Stimulated activated CD8-positive, alpha-beta memory T cell treated with anti-CD3 and anti-CD28 coated beads, Interleukin-4, amount 100 ng/mL, for 1 hour (primary cell): ENCODE measurements at places on chromosomes 13 and 19.
A peak's percentile ranks its signal among the peaks of the same experiment; 100 is the strongest.

DNA sequence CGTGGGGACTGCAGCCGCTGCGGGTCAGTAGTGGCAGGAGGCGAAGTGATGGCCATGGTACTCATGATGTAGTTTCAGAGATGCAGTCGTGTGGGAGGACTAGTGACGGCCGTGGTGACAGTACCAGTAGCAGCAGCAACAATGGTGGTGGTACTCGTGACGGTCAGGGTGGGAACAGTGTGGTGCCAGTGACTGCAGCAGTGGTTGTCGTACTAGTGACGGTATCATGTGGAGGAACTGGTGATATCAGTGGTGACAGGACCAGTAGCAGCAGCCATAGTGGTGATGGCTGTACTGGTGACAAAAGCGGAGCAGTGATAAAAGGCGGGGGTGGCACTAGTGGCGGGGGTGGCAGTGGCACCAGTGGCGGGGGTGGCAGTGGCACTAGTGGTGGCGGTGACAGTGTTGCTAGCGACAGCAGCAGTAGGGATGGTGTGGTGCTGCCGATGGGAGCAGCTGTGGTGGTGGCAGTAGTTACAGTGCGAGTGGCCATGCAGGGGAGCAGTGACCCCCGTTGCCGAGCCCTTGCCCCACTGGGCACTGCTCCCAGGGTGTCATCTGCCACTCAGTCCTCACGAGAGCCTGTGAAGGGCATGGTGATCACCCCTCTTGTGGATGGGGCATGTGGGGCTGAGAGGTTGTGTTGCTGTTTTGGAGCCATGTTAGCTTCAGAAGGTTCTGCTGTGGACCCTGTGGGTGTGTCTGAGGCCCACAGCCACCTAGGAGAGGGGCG is 22.7 kb downstream of the ADPRHL1 start:
- no peak for DNase-seq

DNA sequence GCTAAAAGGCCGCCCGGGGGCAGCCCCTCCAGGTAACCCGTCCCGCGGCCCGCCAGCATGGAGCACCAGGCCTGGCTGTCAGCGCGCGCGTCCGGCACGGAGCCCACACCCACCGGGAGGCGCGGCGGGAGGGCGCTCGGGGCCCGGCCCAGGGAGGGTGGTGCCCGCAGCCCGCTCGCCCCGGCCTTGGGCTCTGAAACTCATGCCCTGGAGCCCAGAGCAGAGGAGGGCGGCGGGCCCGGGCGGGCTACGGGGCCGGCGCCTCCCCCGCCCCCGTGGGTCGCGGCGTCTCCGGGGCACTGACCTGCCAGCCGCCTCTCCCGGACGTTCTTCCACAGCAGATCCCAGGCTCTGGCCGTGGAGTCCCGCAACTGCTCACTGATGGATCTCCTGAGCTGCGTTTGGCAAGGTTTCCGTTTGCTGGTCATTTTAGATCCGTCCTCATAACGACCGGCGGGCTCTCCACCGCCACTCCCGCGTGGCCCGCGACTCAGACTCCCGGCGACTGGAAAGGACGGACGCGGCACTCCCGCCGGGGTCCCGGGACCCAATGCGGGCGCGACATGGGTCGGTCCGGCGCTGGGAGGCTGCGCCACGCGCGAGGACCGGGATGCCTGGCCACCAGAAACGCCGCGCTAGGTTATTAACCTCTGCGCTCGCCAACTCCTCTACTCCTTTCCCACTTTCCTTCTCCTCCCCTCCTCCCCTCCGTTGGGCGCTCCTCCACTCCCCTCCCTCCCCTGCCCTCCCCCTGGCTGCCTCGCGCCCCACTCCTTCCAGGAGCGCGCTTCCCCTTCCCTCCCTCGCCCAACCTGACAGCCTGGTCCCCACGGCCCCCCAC is 64.7 kb upstream of the STARD13 start:
- DNase-seq, result no peak

DNA sequence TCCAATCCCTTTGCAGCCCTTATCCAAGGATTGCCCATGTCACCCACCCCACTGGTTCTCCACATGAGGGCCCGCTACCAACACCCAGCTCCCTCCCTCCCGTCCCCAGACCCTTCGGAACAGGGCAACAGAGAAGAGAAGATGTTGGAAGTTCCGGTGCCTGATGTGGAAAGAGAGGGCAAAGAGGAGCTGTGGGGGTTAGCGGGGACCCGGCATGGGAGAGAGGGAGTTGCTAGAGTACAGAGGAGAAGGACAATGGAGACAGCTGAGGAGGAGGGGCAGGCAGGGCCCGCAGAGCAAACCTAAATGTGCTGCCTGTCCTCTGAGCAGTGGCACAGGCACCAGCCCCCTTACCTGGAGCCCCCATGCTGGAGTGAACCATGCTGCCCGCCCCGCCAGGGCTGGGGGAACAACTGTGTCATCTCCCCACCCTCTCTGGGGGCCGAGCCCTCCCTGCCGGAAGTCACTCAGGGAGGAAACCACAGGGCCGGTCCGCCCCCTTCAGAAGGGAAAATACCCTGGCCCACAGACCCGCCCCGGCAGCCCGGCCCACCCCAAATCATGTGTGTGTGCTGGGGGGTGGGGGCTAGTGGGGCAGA is at the start of gene POU2F2:
Gene POU2F2 (minus strand): TSS at position 417 of the 599 bp plus-strand sequence. CDS start 35 bp downstream, at position 382.
- DNase-seq, result peak; percentile 69

DNA sequence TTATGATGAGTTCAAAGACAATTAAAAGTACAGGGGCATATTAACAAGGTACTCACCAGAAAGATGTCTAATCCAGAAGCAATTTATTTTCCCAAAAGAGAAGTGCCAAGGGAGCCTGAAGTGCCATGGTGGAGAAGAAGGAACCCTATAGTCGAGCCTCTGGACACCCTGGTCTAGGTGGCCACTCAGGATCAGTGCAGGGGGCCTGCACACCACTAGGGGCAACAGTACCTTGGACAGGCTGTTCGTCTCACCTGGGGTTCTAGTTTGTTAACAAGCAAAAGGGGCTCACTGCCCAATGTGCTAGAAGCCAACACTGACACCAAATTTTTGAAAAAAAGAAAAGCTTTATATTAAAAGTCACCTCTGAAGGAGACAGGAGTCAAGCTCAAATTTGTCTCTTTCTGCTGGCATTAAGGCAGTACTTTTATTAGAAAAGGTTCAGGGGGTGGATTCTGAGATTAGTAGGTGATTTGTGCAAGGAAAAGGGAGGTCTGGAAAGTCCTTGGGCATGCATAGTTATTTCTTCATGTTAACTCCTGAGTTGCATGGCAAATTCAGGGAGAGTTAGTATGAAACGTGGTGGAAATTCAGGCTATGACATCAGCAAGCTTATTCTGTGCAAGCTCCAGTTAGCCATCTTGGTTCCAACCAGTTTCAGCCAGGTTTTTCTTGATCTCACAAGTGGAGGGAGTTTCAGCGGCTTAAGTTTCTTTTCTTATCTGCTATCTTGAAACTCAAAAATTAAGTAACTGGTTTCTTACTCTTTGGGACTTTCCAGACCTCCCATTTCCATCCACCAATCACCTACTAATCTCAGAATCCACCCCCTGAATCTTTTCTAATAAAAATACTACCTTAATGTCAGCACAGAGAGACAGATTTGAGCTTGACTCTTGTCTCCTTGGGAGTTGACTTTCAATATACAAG is 884 bp upstream of the CBY2 start:
- no peak for DNase-seq

DNA sequence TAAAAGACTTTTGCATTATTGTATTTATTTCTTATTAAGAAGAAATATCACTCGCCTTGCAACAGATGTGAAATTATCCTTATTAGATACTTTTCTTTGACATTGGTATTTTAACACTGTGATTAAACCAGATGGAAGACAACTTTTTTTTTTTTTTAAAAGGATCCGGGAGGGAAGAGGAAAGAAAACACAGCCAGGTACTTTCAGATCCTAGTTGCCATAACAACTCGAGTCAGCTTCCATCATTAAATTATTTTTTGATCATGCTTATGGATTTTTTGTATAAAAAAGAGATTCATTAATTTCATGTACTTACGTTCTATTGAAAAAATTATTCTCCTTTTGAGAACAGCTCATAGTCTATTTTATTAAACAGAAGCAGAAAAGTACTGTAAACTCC is 515.7 kb downstream of the TBC1D4 start:
- no peak for DNase-seq

- no peak for DNase-seq
Observed at GRCh38 chr13:37476874-37477273, 121.7 kb downstream of the POSTN start.

- no peak for DNase-seq
Observed at GRCh38 chr19:7292950-7293761, 1.1 kb downstream of the INSR start.

DNA sequence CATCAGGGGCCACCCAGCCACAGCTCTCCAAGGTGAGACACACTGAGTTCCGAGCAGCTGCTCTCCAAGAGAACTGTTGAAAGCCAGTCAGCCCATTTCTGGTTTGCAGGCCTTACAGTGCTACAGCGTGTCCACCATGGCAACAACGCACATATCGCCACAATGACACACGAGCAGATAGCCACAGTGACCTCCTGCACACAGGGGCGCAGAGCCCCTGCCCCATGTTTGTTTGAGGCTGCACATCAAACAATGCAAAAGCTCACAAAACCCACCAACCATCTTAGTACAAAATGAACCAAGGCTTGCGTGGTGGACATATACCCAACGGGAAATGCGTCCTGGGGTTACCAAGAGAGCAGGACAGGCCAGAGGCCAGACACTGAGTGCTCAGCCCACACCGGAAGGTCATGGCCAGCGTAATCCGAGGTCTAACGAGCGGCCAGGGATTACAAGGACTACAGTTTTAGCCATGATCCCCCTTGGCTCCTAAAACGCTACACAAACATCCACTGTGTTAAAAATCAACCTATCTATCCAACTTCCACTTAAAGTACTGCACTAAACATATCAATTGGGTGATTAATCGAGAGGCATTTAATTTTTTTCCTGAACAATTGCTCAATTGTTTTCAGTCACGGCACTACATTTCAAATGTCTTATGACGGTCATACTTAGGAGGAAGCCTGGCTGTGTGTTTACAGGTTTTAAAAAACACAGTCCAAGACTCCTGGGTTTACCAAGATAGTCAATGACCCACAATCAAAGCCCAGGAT is 56.0 kb downstream of the STK24 start:
- no peak for DNase-seq

GRCh38 chr13:44764302-44764692 is 188.2 kb upstream of the TSC22D1 start:
- DNase-seq, result no peak

DNA sequence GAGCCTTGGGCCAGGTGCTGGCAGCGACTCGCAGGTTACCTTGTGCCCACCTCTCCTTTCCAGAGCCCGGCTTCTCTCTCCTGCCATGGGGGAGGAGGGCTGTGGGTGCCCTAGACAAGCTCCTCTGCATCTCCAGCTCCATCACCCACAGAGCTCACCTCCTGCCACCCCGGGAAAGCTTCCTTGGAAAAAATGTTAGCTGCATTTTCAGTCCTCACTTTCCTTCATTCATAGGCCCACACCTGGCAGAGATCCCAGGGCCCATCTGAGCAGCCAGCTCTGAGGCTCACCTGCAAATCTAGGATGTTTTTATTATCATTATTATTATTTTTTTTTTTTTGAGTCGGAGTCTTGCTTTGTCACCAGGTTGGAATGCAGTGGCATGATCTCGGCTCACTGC is 36.8 kb downstream of the ZFR2 start:
- no peak for DNase-seq

GRCh38 chr13:77028202-77028601 is 1.2 kb upstream of the FBXL3 start:
- no peak for DNase-seq

GRCh38 chr19:2814426-2814825 is 5.2 kb upstream of the ZNF554 start:
- no peak for DNase-seq

- no peak for DNase-seq
Observed at GRCh38 chr13:103255587-103256301, 189.5 kb upstream of the SLC10A2 start.

DNA sequence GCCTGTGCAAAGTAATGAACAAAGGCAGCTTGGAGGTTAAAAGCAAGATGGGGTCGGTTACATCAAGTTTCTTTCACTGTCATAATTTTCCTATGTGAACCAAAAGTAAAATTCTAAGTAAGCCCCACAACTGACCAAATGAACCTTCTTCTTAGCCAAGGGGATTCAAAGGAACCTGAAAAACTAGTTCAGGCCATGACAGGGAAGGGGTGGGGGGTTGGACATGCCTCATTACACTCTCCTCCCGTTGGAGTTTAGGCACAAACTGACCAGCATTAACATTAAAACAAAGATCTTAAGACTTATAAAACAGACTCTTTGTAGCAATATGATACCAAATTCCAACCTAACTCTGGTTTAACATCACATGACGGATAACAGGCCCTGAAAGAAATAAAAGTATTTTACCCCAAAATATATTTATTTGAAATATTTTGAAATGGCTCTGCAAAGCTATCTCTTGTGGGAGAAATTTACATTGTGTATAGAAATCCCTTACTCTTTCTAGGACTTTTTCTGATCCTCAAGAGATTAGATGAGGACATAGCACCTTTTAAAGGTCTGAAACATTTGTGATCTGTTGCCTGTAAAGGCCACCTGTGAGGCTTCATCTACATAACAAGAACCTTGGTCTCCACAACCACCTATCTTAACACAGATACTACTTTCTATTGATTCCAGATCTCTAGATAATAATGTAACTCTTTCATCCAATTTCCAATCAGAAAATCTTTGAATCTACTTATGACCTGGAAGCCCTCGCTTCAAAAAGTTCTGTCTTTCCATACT is 1829.0 kb upstream of the MIR17HG start:
- no peak for DNase-seq

- no peak for DNase-seq
Observed at GRCh38 chr19:40831502-40832430, 18.5 kb downstream of the CYP2A6 start.

DNA sequence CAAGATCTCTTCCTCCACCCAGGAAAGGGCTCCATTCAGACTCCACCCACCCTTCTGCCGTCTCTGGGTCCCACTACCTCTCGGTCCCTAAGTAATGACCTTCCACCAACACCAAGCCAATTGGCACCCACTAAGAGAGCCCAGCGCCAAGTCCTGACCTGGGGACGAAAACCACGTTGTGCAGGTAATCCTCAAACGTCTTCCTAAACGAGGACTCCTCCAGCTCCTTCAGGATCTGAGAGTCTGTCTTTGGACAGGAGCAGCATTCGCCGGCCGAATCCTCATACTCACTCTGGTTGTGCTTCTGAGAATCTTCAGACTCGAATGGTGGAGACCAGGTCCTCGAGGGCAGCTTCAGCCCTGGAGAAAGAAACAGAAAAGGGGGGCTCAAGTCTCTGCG is 83.1 kb downstream of the ZNF557 start:
- no peak for DNase-seq

- no peak for DNase-seq
Observed at GRCh38 chr19:35000647-35001501, 751 bp downstream of the GRAMD1A start.

GRCh38 chr19:13097463-13098258 is 5.0 kb downstream of the LYL1 start:
- DNase-seq, result no peak

GRCh38 chr13:73090116-73090822 is 31.5 kb downstream of the KLF5 start:
- DNase-seq, result no peak

- DNase-seq, result no peak
Observed at GRCh38 chr13:96082640-96083039, 7.3 kb upstream of the HS6ST3 start.

- no peak for DNase-seq
Observed at GRCh38 chr19:49557641-49558325, 22.6 kb downstream of the NOSIP start.

GRCh38 chr19:18785179-18786124 is 5.7 kb downstream of the COMP start:
- peak; percentile 36 for DNase-seq
